ENCODE measurements at places on chromosomes 12 and 14. TPM values are rescaled to one million over a fixed set of nuclear protein-coding genes. Genes with fewer than 3 reads are reported as not detected.

GNB3 gene
- total RNA-seq = 1.0 TPM

GPR84 gene
- total RNA-seq = 0.65 TPM

SPTLC2 gene
- 46.1 TPM for total RNA-seq

VSX2 gene
- not detected for total RNA-seq

SAMD15 gene
- 2.8 TPM for total RNA-seq

MMP19 gene
- 35.2 TPM for total RNA-seq

TMTC1 gene
- total RNA-seq = 24.8 TPM

COL2A1 gene
- total RNA-seq = not detected

ANP32D gene
- total RNA-seq = not detected

PYM1 gene
- total RNA-seq = 28.9 TPM

TAS2R19 gene
- 2.8 TPM for total RNA-seq

MYH6 gene
- total RNA-seq = 0.62 TPM

NTS gene
- 2.3 TPM for total RNA-seq

ZDHHC22 gene
- not detected for total RNA-seq

STYK1 gene
- 0.53 TPM for total RNA-seq

TMEM52B gene
- total RNA-seq = 3.6 TPM
